Stimulated activated effector memory CD8-positive, alpha-beta T cell treated with anti-CD3 and anti-CD28 coated beads, Interleukin-12 subunit alpha, Interleukin-12 subunit beta, amount 100 ng/mL, for 72 hours (primary cell): ENCODE measurements at places on chromosomes 2 and 18.

GRCh38 chr2:203897544-203897943 lies 30.0 kb downstream of the CTLA4 start:
- DNase-seq = no peak

- DNase-seq = no peak
Measured at GRCh38 chr2:74347742-74348141, 4.5 kb upstream of the SLC4A5 start.

- DNase-seq = no peak
Measured at GRCh38 chr18:28015671-28016070, 161.3 kb downstream of the CDH2 start.

DNA sequence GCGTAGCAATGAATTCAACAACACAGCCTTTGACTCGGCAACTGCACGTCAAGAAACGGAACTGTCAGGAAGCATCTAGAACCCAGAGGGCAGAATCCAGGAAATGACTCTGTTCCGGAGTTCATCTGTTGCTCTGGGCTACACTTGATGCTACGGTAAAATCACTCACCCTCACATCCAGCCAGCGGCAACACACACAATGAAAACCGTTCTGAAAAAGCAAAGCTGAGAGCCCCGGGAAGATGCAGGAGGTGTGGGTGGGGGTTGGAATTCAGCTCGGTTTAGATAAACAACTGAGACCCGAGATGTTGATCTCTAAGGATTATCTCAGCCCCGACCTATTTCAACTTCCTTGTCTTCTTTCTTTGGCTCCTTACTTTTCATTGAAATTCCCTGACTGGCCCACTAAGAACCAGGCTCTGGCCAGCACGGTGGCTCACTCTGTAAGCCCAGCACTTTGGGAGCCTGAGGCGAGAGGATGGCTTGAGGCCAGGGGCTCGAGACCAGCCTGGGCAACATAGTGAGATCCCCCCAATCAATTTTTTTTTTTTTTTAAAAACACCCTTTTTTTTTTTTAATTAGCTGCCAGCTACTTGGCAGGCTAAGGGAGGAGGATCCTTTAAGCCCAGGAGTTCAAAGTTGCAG lies 13.3 kb upstream of the RAB17 start:
- no peak for DNase-seq

- peak; percentile 46 for DNase-seq
Measured at GRCh38 chr2:6945821-6946220, 28.6 kb downstream of the RNF144A start.

DNA sequence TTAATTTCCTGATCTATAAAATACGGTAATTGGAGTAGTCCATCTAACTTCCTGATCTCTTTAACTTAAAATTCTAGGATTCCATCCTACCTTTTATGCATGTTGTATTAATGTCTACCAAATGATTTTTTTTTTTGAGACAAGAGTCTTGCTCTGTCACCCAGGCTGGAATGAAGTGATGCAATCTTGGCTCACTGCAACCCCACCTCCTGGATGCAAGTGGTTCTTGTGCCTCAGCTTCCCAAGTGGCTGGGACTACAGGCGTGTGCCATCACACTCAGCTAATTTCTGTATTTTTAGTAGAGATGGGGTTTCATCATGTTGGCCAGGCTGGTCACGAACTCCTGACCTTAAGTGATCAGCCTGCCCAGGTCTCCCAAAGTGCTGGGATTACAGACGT lies 47.8 kb downstream of the CFAP36 start:
- DNase-seq = no peak

GRCh38 chr2:123723706-123724105 lies 301.4 kb upstream of the CNTNAP5 start:
- no peak for DNase-seq

DNA sequence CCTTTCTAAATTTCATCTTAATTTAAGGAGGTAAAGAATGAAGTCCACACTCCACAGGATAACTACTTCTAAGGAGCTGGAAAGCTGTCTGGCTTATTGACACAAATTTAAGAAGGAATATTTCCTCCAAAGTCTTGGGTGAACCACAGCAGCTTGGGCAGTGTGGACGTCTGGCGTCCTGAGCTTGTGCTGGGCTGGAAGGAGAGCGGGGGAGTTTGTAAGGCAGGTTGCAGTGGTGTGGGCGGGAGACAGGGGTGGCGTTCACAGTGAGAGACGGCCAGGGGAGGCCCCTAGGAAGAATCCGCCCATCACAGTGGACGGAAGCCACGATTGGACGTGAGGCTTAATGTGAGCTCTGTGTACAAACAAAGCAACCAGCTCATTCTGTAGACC lies 25.7 kb downstream of the ADI1 start:
- no peak for DNase-seq

DNA sequence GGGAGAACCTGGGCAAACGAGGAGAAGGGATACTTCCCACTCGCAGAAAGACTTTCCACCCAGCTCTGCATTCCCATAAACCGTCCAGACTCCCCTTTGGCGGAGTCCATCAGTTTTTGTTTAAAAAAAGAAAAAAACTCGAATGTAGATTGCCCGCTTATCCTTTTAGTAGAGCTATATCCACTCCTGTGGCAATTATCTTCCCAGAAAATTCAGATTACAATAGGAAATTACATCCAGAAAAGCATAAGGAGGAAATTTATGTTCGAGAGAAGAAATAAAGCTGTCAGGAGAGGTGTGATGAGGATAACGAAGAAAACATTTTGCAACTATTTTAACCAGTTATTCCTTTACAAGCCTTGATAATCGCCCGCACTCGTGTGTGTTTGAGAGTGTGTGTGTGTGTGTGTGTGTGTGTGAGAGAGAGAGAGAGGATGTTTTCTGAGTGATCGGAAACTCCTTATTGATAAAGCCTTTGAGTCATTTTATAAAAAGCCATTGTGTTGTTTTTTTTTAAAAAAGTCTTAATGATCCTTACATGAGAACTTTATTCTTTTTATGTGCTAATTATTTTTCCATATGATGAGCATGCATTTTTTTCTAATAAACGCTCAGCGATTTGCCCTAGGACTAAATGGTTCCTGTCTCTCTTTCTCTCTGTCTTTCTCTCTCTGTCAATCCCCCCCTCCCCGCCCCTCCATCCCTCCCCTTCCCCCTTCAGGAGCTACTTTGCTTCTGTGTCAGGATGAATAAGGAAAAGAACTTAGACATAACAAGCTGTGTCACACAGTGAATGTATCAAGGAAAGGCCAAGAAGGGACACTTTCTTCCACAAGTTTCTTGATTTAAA lies 1.1 kb upstream of the PPP3R1 start:
- no peak for DNase-seq

DNA sequence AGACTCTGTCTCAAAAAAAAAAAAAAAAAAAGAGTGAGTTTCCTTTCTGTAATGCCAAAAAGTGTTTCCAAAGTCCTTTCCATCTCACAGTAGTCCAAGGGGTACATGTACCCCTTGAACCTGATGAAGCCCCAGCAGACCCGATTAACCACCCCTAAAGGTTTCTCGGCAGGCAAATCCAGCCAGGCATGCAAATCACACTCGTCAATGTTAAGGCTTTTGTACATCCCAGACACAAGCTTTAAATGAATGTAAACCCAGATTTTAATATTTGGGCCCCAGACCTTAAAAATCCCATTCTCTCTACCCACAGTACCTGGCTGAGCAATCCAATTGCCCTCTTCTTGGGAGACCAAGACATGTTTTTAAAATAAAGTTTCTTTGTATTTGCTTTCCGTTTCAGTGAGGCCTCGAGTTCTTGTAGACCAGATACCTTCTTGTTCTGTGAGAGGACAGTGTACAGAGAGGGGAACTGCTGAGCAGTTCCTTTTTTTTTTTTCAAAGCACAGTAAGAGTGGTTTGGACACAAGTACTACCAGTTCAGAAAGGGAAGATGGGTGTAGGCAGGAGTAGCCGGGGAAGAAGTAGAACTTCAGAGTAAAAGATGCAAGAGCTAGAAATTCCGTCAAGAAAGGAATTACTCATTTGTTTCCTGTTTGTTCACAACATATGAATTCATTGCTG lies at the start of gene NLRC4:
Gene NLRC4, minus strand, starts transcription at position 465 of the 684 bp plus-strand sequence. CDS start 8,111 bp downstream, outside the sequence.
- no peak for DNase-seq

- DNase-seq = peak; percentile 40
Measured at GRCh38 chr18:9334973-9335696, 562 bp downstream of the TWSG1 start.
